ENCODE measurements at places on chromosomes 1 and 21.
A peak's percentile ranks its signal among the peaks of the same experiment; 100 is the strongest.

- no peak for DNase-seq
Measured at GRCh38 chr1:236677641-236678235, 8.6 kb upstream of the ACTN2 start.

- DNase-seq, result no peak
Measured at GRCh38 chr1:61907102-61907501, 164.8 kb downstream of the PATJ start.

DNA sequence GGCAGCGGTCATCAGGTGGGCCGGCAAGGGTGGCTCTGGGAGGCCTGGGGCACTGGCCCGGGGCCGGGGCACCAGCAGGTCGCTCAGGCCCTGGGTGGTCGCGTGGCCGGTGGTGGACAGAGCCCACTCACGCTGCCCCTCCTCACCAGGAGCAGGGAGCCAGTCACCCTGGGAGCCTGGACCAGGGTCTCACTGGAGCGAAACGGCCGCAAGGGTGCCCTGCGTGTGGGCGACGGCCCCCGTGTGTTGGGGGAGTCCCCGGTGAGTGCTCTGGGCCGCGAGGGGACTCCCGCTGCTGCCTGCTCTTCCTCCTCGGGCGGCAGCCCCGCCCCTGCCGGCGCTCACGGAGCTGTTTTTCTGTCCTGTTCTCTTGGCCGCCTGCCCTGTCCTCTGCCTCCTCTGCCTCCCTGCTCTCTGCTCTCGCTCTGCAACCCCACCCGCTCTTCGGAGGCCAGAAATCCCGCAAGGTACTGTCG is 23.5 kb downstream of the RNF223 start:
- DNase-seq, result no peak

- no peak for DNase-seq
Measured at GRCh38 chr21:27301220-27301619, 334.3 kb upstream of the ADAMTS5 start.

- no peak for DNase-seq
Measured at GRCh38 chr1:66654643-66655042, 97.6 kb upstream of the DYNLT5 start.

- no peak for DNase-seq
Measured at GRCh38 chr1:201591348-201591747, 52.4 kb downstream of the NAV1 start.

GRCh38 chr1:149995927-149996326 is 14.6 kb downstream of the OTUD7B start:
- DNase-seq, result no peak

DNA sequence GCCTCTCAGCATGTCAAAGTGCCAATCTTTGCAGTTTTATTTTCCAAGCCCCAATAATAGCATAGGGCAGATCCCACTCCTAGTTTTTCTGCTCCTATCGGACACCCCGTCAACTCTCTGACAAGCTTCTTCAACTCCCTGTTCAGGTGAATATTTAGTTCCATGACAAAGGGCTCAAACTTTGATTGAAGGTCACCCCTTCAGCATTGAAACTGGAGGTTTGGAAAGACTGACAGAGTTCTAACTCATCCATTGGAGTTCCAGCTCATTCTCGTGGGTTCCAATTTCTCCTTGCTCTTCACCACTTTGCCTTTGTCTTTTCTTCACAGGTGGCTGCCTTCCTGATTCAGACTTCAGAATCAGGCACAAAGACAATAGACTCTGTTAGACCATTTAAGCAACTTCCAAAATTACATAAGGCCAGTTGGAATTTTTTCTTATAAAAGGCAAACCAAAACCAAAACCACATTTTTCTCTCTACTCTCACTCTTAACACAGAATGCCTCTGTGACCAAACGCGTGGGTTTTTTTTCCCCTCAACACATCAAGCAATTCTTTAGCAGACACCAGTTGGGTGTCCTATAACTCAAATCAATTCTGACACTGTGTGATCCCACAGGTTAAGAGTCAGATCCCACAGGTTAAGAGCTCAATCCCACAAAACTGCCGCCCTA is 169.3 kb upstream of the USP25 start:
- peak; percentile 27 for DNase-seq

- DNase-seq, result no peak
Measured at GRCh38 chr1:167109125-167109524, 15.2 kb downstream of the STYXL2 start.

- peak; percentile 20 for DNase-seq
Measured at GRCh38 chr1:92951141-92951582, 10.1 kb downstream of the DIPK1A start.

DNA sequence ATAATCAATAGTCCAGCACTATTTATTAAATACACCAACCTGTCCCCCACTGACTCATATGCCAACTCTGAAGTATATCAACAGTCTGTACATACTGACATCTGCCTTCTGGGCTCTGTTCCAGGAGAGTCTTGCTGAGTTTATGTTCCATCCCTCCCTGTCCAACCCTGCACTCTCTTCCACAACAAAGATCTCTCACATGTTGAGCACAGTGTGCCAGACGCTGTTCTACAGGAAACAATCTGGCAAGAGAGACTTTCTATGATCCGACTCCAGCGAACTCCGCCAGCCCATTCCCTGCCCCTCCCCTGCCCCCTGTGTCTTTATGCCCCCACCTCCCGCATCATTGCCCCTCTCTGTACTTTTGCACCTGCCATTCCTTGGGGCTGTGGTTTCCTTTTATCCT is 3.4 kb downstream of the LACTBL1 start:
- peak; percentile 62 for DNase-seq

DNA sequence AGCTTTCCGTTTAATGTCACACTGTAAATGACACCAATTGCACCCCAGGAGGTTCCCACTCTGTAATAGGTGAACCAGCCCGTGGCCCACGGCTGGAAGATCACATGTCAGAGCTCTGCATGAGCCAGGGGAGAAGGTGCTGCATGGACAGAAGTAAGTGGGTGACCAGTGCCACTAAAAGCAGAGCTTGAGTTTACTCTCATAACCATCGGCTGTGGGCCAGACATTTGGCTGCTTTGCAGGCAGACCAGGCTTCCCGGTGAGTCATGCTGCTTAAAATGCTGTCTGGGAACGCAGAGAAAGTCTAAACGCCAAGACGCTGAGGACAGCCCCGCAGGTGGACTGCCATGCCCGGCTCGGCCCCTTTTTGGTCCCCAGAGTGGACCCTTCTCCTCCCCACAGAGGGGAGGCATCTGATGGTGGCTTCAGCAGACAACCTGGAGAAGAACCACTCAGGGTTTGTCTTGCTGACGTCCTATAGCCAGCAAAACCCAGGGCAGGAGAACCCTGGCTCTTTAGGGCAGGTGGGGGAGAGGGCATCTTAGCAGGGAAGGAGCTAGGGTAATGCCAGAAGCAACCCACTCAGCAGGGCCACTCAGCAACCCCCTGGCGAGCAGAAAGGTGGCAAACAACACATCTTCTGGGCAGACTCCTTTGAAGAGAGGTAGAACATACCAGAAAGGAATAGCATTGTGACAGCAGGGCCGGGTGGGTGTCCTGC is 7.3 kb downstream of the KIAA2013 start:
- DNase-seq, result peak; percentile 76

DNA sequence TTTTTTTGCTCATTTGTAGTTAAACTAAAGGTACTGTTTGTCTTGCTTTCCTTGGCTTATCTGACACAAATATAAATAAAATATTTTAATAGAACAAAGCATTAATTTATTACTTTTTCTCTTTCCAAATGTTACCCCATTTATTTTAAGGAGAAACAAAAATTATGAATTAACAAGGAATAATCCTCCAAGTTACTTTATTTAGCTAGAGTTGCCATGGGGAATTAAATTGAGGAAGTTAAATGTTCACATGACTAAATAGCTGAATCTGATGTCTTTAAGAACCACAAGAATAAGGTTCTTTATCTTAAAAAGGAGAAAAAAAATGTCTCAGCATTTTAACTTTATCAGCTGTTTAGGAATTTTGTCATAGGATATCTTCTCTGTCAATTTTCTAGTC is 12.3 kb downstream of the ATG4C start:
- DNase-seq, result no peak

GRCh38 chr1:204222006-204222763 is 8.4 kb upstream of the GOLT1A start:
- DNase-seq, result no peak

- DNase-seq, result no peak
Measured at GRCh38 chr1:153058154-153058553, 842 bp upstream of the SPRR2A start.

DNA sequence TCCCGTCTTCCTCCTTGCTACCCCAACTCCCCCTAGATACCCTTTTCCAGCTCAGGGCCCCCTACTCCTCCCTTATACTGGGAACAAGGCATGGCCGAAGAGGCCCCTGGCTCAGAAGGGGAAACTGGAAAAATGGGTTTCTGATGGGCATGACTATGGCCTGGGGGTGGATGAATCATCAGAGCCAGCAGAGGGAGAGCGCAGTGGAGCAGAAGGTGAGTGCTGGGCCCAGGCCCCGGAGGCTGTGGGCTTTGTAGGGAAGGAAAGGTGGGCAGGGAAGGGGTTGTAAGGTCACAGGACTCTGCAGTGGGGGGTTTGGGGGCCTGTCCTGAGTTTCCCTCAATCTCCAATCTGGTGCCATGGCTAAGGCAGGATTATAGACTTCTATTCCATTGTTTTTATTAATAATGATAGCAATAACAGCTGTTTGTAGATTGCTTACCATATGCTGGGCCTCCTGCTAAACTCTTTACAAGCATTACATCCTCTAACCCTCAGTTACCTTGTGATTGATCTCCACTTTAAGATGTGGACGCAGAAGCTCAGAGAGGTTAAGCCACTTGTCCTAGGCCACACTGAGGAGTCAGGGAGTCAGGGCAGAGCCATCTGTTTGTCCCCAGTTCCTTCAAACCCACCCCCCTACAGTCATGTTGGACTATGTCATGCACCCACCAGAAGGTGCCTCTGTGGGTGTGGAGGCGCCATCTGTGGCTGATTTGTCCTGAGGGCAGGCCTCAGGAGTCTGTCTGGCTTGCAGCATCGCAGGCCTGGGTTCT is 36.2 kb upstream of the ZNF362 start:
- peak; percentile 49 for DNase-seq

DNA sequence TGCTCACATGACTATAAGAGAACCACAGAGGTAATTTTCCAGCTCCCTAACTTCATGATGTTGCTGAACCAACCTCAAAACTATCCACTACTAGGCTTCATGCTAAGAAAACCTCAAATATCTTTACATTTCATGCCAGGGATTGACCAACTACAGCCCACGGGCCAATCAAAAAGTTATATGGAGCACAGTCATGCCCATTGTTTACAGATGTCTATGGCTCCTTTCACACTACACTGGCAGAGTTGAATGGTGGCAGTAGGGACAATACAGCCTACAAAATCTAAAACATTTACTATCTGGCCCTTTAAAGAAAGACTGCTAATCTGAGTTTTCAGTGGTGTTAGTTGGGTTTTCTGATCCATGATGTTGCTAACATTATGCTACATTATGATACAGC is 154.8 kb downstream of the TM2D1 start:
- DNase-seq, result no peak

GRCh38 chr1:43271186-43272118 is 1.7 kb downstream of the TMEM125 start:
- DNase-seq, result no peak

DNA sequence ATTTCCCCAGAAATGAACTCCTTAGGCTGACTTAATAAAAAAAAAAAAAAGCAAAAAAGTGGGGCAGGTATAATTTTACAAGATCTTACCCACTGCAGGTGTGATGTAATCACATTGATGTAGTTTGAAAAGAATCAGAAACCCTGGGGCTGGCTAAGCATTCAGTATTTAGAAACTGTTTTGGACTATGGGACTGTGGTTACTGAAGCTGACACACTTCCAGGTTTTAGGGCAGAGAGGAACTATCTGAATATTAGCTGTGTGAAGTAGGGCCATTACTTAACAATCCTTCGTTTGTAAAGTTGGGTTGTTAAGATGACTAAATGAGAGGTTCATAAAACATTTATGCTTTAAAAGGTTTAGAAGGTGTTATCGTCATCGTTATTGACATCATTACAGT is 165.3 kb downstream of the FASLG start:
- no peak for DNase-seq

DNA sequence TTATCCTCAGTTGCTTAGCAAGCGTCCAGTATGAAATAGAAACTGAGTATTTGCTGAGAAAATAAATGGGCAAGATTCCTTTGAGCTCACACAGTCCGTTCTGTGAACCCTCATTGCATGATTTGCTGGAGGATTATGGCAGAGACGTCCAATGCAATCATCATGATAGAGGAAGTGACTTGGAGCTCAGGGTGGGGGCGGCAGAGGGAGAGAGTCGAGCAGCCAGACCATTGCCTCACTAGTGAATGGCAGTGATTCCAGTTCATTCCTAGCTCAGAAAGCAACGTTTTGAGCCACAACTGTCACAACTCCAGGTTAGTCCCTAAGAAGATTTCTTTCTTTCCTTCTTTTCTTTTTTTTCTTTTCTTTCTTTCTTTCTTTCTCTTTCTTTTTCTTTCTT is 27.5 kb upstream of the COL9A2 start:
- peak; percentile 42 for DNase-seq

- DNase-seq, result no peak
Measured at GRCh38 chr1:216207154-216207553, 216.1 kb downstream of the USH2A start.

DNA sequence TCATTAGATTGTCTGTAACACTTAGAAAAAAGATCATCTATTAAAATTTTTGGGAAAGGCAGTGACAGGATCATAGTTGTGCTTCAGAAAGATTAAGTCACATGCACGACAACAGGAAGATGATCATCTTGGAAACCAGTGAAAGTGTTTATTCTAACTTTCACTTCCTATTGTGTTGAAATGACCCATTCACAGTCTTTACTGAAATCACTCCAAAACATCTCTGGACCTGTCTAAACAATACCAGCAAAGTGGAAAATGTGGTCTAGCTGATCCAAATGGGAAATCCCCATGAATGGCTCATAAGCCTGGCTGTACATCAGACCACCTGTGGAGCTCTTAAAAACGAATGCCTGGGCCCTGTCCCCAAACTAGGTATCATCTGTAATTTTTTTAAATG is 111.1 kb upstream of the ETV3 start:
- no peak for DNase-seq

- no peak for DNase-seq
Measured at GRCh38 chr1:78722947-78723346, 73.3 kb downstream of the IFI44 start.

DNA sequence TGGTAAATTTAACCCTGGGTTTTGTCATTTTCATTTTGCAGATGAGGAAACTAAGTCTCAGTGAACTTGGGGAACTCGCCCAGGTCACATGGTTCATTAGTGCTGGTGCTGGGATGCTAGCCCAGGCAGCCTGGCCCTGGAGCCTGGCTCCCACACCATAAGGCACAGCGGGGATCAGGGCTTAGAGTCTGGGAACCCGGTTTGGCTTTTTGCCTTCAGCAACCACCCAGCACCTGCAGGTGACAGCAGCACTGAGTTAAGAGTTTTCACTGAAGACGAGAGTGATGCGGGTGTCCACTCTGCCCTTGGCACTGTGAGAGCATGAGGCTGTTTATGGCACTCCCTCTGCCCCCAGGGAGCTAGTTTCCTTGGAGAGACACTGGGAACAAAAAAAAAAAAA is 18.4 kb upstream of the CD101 start:
- DNase-seq, result no peak

- no peak for DNase-seq
Measured at GRCh38 chr21:41584603-41585176, 76.7 kb upstream of the TMPRSS2 start.

- no peak for DNase-seq
Measured at GRCh38 chr21:38170704-38171682, 85.8 kb upstream of the KCNJ15 start.

- peak; percentile 61 for DNase-seq
Measured at GRCh38 chr1:180912801-180913565, at the start of gene KIAA1614. Gene KIAA1614, plus strand, starts transcription at chr1:180912897. Its CDS starts 347 bp downstream, at chr1:180913244.

All from urothelium cell line (cell line).